Esophagus squamous epithelium (tissue), 5 donors: ENCODE measurements at places on chromosomes 1 and 21.

DNA sequence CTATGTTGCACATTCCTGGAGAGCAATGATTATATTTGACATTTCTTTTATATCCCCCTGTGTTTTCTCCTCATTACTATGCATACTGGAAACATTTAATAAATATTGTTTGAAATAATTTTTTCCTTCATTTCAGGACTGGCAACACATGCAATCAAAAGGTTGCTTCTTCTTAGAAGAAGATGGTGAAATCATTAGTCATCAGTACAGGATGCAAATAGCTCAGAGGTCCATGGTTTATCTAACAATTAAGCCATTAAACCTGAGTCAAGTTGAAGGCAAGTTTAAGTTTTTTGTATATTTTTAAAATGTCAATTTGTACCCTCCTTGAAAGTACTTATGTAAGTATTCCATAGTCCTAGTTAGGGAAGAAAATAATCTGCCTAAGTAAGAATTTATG, 22.5 kb downstream of the EFCAB7 start:
- no peak for DNase-seq

DNA sequence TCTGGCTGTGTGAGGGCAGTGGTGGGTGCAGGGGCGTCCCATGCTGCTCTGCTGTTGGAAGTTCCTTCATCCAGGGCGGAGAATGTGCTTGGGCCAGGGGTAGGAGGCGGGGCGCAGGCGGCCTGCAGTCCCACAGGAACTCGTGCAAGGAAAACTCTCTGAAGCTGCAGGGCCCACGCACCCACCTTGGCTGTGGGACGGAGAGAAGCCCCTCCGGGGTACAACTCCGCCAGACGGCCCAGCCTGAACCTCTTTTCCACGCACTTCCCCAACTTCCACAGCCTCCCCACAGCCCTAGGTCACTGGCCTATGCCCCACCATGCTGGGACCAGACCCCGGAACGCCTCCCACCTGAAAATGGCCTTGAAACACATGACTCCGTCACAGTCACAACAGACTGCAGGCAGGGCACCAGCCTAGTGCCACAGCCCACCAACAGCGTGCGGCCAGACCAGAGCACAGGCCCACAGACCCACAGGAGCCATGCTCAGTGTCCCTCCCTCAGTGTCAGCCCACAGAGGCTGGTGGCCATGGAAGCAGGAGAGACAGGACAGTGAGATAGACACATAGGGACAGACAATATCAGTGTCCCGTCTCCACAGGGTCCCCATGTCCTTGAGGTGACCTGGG, 47.8 kb downstream of the WNT9A start:
- DNase-seq, result no peak

DNA sequence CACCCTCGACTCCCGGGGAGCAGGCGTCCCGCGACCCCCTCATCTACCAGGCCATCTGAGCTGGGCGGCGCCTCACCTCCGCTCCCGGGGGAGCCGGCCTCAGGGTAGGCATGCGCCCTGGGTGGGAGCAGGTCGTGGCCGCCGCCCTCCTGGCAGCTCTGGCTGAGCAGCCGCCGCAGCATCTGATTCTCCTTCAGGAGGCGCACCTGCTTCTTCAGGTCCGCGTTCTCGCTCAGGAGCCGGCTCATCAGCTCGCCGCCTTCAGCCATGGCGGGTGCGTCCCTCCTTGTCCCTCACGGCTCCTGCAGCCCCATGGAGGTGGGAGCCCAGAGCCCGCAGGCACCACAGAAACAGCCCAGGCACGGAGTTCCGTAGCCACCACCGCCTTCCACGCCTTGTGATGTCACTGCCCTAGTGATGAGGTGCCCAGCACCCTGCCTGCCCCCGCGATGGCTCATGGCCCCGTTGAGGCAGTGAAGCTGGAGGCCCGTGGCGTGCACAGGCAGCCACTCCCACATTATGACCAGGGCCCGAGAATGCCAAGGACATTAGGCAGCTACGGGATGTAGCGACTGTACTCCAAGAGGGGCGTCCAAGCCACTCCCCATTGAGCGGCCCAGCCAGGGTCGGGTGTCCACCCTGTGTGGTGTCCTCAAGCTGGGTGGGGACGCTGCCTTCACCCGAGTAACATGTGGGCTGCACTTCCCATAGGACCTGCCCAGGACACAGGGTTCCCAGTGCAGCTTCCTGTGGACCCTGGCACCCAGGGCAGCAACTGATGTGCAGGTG, 1.5 kb downstream of the SPATC1L start:
- DNase-seq, result no peak

DNA sequence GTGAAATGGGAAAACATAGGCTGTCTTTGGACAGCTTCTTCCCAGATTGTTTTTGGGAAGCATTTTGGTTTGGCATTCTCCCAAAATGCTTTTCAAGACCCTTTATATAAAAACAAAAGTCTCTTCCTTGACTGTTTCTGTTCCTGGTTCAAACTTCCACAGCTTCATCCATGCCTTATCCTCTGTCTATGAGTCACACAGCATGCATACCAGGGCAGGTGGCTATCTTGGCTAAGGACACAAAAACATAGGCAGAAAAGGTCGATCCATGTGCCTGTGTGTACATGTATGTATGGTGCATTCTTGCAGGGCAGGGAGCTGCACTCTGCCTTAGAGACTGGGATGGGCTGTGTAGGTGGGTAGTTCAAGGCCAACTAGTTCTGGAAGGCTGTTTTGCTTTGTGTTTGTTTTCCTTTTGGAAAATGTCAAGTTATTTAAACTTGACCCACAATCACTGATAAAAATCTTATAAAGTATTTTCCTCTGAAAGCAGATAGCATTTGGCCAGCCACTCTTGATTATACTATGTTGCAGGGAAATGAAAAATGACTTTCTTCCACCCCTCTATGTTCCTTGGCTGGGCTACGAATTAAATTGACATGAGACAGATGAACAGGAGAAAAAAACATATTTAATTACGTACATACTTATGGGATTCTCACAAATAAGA, 437.0 kb downstream of the SIPA1L2 start:
- no peak for DNase-seq

GRCh38 chr1:93036672-93037071, 42.4 kb upstream of the MTF2 start:
- no peak for DNase-seq

DNA sequence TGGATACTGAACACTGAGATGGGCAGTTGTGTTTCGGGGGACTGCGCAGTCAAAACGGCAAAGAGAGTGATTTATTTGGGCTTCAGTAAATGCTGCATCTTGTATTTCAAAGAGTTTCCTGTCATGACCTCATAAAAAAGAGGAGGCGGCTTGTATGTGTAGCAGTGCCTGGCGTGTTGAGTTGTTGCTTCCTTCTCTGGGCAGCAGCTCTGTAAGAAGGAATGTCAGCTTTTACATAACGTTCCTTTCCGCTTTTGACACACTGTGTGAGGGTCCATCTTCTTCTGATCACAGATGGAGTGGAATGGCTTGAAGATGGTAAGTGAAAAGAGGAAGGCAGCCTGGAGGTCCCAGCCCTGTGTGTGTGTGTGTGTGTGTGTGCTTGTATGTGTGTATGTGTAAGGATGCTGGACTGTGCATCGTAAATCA, 941 bp downstream of the ELAVL4 start:
- no peak for DNase-seq

DNA sequence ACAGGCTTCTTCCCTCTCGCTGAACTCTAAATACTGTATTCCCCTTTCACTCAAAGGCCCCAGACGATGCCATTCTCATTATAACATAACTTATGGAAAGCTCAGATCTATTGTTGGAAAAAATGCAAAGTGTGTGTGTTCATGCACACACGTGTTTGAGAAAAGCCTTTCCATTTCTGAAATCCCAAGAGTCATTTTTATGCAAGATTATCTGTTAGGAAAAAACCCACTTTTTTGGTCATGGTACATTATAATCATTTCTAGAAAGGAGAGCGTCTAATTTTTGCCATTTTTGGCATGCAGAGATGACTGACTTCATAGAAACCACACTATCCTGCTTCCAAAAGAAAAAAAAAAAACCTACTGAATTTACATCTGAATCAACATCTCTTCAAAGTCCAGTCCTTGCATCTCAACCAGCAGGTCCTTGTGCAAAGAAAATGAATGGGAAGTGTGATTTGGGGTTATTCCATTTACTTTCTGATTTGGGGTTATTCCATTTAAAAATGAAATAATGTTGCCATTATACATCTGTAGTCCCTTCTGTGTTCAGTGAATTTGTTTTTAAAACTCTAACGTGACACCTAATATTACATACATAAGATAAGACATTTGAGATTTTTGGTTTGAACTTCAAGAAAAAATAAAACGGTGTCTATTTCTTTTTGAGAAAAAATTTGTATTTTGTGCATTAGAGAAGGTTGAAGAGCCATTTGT, 150.3 kb downstream of the DHRS3 start:
- DNase-seq, result no peak

DNA sequence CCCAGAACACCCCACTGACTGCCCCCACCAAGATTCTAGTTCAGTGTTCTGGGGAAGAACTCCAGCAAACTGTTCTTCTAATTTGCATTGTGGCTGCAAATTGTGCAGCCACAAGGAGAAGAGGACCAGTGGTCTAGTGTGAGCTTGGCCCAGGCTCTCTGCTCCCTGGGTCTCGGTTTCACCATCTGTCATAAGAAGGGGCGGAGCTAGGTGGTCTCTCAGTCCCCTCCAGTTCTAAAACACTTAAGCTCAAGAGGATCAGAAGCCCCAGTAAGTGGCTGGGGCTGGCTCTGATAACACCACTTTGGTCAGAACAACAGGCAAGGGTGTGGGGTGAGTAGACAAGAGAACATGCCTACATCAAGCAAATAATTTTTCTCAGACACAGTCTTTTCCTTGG, 99.9 kb downstream of the BEND5 start:
- no peak for DNase-seq

DNA sequence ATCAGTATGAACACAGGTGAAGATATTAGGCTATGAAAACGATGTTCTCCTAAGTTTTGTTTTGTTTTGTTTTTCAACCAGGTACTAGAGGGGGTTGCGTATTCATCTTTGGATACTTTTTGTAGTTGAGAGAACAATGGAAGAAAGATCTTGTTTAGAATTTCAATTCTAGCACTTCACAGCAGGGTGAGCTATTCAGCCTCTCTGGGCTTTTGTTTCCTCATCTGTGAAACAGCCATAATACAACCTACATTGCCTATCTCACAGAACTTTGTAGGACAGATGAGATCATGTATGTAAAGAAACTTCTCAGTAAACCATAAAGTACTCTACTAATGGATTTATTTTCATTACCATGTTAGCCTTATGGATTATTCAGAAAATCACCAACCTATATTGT, 199.5 kb downstream of the GPATCH2 start:
- DNase-seq, result no peak

- DNase-seq, result no peak
Measured at GRCh38 chr1:10146391-10146790, 64.0 kb upstream of the KIF1B start.

GRCh38 chr1:67970088-67970487, 80.3 kb downstream of the DIRAS3 start:
- no peak for DNase-seq

GRCh38 chr21:33993286-33994231, 78.0 kb upstream of the ATP5PO start:
- no peak for DNase-seq

DNA sequence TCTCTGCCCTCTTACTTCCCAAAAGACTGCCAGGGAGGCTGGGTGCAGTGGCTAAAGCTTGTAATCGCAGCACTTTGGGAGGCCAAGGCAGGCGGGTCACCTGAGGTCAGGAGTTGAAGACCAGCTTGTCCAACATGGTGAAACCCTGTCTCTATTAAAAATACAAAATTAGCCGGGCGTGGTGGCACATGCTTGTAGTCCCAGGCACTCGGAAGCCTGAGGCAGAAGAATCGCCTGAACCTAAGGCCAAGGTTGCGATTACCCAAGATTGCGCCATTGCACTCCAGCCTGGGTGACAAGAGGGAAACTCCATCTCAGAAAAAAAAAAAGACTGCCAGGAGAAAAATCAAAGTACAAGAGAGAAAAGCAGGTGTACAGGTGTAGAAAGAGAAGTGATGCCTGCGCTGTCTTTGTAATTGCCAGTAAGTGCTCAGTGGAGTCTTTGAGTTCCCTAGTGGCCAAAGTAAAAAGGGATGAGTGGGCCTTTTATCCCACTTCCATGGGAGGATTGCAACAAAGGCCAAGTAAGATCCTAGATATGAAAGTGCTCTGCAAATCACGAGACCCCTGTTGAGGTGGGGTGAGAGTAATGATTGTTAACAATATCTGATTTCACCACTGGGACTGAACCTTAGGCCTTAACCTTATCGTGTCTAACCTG, 94.7 kb upstream of the WNT4 start:
- DNase-seq, result no peak

DNA sequence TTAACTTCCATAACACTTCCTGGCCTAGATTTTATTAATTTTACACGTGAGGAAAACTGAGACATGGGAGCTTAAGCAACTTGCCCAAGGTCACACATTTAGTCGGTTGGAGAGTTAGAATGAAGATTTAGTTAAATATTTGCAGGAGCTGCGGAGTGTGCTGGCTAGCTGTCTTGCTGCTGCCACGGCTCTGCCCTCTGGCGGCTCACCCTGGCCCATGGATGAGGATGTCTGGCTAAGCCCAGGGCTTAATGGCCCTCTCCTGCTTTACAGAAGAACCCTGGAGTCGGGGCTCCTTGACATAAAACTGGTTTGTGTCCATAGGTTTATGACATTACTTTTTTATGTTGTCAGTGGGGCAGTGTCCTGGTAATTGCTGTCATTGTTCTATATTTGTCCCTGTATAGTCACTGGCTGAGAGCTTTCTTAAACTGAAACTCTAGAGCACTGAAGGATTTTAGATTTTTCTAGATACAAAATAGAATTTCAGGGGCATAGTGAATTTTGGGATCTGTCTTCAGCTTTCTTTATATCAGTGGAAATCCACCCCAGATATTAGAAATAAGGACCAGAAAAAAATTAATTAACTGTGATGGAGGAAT, 88.9 kb upstream of the WLS start:
- DNase-seq, result no peak

DNA sequence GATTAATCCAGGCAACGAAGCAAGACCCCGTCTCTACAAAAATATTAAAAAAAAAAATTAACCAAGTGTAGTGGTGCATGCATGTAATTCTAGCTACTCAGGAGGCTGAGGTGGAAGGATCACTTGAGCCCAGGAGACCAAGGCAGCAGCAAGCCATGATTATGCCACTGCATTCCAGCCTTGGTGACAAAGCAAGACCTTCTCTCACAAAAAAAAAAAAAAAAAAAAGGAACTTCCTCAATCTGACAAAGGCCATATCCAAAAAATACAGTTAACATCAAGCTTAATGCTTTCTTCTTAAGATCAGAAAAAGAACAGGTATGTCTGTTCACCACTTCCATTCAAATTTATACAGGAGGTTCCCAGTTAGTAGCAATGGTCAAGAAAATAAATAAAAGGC, 54.4 kb downstream of the EVI5 start:
- DNase-seq, result no peak

- no peak for DNase-seq
Measured at GRCh38 chr1:157170677-157171515, 32.7 kb upstream of the ETV3 start.

DNA sequence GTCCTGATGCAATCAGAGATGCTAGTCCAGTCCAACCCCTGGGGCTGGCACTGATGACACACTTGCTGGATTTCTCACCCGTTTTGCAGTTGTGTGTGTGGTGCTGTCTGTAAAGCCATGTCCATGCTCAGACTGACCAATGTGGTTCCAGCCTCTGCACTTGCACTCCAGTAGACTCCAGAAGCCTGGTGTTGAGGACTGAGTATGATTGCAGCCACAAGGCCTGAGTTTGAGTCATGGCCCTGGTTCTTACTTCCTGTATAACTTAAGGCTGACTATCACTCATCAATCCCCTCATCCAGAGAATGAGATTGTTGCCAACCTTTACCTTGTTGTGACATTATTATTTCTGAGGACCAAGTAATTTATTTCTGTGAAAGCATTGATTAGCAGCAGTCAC, 34.8 kb upstream of the IKBKE start:
- no peak for DNase-seq

GRCh38 chr1:223355699-223356098, 8.3 kb downstream of the SUSD4 start:
- no peak for DNase-seq
